Activated naive CD8-positive, alpha-beta T cell treated with anti-CD3 and anti-CD28 coated beads, Interleukin-2, amount 50 U/mL, for 16 hours (primary cell): ENCODE measurements at places on chromosomes 4 and X.

DNA sequence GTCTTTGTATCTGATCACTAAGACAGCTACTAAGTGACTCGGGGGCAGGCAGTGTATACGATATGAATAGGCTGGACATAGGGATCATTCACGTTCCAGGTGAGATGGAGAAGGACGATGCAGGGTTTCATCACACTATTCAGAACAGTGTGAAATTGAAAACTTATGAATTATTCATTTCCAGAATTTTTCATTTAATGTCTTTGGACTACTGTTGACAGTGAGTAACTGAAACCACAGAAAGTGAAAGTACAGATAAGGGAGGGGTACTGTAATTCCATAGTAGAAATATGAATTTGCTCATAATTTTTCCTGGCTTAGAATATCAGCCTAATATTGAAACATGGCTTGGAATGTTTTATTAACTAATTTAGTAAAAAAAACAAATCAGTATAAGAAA is 24.4 kb downstream of the TMEM144 start:
- DNase-seq, result no peak

- no peak for DNase-seq
These were observed 25.1 kb downstream of the GAK start for GRCh38 chr4:907103-907400.

DNA sequence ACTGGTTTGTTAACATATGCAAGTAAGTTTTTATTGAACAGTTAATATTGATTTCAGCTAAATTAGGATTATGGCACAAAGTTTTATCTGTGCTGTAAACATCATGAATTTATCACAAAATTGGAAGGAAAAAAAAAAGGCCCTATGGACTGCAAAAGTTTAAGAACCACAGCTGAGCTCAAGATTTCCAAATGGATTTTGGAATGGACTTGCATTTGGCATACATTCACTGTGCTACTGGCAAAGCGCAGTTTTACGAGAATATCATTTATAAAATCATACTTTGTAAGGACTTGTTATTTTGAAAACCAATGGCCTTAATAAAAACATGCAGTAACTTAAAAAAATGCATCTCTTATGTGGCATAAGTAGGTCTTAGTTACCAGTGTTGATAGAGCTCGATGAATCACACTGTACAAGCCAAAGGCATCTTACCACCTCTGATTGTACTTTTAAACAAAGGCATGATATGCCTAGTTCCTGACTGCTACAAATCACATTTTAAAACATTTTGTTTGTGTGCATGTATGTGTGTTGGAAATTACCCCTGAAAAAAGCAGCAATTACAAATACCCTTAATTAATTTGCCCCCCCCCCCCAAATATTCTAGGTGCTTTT is 58.6 kb downstream of the TAB3 start:
- DNase-seq, result no peak

- DNase-seq, result no peak
These were observed 423.0 kb upstream of the MAGEB2 start for GRCh38 chrX:29792335-29792734.
